Bronchus fibroblast of lung (primary cell): ENCODE measurements at places on chromosomes 12 and 14. TPM values are rescaled to one million over a fixed set of nuclear protein-coding genes. Genes with fewer than 3 reads are reported as not detected.

Gene UBR7
- total RNA-seq: 26.9 and 28.4 TPM in 2 replicates

Gene OR6C2
- total RNA-seq: not detected in 2 replicates

Gene NRL
- total RNA-seq: 0.59 and 2.9 TPM in 2 replicates

Gene UNC79
- total RNA-seq: not detected in 2 replicates

Gene RTL1
- total RNA-seq: not detected in 2 replicates

Gene REP15
- 0.67 and 0.89 TPM in 2 replicates for total RNA-seq

Gene PLD4
- total RNA-seq: not detected in 2 replicates

Gene SLC25A21
- total RNA-seq: 0.59 and 1.0 TPM in 2 replicates

Gene PPM1A
- 7.9 and 11.1 TPM in 2 replicates for total RNA-seq

Gene TSPAN9
- total RNA-seq: 15.8 and 17.0 TPM in 2 replicates

Gene SLC6A15
- 3.0 and 4.2 TPM in 2 replicates for total RNA-seq

Gene DYRK2
- 8.1 and 8.5 TPM in 2 replicates for total RNA-seq
